Amygdala (tissue), 56 donors: ENCODE measurements at places on chromosomes 2 and 18.

DNA sequence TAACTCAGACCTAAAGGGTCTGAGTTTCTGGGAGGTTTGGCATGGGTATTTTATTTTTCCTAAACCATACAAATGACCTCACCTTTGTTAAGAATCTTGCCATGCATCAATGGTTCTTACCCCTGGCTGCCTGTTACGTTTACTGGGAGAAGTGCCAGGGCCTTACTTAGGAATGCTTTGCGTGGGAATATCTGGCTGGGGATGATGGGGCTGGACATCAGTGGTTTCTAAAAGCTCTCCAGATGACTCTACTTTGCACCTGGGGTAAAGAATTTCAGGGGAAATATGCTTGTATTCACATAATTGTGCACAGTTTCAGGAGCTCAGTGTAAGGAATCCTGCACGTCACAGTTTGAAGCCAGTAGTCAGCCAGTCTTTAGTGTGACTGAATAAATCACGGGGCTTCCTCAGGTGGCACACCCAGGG is 18.2 kb upstream of the DAW1 start:
- DNase-seq = no peak

DNA sequence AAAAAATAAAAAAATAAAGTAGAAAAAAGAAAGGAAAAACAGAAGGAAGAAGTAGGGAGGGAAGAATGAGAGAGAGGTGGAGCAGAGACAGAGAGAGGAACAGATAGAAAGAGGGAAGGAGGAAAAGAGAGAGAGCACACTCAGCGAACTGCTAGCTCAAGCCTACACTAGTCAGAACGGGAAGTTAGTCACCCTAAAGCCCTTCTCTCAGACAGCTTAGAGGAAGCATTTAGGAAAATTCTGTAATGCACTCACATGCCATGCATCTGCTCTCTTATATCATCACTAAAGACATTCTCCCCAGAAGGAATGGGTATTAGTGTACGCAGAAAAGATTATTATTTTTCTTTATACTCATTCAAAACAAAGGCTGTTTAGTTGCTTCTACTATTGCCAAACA is 68.1 kb upstream of the SULT1C3 start:
- DNase-seq = no peak

DNA sequence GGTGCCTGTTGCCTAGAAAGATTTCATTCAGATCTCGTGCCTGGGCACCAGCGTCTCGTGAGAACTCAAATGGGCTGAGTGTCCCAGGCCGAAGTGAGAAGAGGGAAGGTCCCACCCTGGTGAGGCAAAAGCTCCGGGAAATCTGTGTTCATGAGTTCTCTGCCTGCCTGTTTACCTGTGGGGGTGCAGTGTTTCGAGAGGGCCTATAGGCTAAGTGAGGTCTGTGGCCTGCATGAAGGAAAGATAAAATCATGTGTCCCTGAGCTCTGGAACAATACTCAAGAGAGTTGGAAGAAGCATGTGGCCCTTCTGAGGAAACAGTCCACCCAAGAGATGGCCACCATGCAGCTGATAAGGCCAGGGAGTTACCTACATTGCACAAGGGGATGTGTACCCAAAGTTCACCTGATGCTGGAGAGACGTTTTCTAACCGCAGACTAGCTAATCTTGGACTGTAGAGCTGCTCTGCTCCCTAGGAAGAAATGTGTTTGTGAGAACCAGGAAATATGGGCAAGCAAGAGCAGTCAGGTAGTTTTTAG is 63.5 kb upstream of the ST3GAL5 start:
- no peak for DNase-seq

- DNase-seq = no peak
Observed at GRCh38 chr2:36170805-36171204, 184.8 kb upstream of the CRIM1 start.

DNA sequence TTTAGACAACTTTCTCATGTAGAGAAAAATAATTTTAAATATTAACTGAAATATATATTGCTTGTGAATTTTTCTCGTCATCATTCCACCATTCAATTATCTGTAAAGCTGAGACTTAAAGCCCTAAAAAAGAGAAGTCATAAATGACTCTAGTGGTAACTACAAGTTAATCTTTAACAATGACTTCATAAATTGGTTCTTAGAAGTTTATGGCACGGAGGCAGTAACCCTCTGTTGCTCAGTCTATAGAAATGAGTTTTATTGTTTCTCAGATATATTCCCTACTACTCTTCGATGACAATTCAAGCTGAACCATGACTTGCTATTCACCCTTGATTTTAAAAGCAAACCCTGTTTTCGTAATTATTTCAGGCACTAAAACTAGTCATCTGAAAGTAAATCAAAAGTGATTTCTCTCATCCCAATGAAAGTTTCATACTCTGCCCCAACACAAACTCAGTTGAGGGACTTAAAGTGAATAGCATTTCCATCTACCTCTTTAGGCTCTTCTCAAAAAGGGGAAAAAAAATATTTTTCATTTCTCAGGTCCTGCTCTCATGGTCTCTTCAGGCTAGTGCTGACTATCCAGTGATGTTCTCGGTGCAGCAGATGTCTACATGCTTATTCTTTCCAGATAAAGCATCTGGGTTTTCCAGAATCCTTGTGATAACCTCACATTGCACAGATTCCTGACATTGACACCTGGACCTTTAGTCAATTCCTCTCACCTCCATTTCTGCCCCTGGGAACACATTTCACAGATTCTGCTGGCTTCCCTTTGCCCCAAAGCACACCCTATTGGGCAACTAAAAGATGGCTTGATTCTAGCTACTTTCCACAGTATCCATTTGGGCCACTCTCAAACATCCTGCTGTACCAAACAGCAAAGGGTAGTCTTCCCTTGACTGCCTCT is 207.8 kb upstream of the LRATD1 start:
- DNase-seq = no peak

DNA sequence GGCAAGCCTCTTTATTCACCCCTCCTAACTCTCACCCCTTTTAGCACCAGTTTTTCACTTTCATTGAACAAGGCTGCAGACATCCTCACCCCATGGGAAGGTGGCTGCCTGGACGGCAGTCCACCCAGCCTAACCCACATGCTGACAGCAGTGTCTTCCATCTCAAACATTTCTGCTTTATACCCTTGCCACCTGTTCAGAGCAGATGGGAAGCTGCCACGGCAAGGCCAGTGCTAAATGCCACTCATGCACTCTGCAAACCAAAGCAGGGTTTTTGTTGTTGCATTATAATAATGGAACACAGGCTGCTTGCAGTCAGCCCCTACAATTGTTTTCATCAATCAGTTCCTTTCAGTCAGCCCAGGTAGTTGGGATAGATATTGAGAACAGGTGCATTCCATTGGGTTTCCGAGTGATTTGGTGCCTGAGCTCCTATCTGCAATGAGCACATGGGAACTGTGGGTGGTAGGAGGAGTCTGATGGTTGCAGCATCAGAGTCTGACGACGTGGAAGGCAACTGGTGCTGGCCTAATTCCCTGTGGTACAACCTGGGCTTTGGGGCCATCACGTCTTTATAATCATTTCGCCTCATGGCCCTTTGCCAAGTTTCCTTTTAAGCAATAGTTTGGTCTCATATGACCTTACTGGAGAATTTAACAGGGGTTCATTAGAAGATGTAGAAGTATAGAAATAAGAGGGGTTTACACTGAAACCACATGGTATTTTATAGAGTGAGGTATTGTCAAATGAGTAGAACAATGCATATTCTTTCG is 252.5 kb upstream of the SP5 start:
- DNase-seq = no peak

- no peak for DNase-seq
Observed at GRCh38 chr18:63409301-63409700, 13.0 kb downstream of the VPS4B start.

DNA sequence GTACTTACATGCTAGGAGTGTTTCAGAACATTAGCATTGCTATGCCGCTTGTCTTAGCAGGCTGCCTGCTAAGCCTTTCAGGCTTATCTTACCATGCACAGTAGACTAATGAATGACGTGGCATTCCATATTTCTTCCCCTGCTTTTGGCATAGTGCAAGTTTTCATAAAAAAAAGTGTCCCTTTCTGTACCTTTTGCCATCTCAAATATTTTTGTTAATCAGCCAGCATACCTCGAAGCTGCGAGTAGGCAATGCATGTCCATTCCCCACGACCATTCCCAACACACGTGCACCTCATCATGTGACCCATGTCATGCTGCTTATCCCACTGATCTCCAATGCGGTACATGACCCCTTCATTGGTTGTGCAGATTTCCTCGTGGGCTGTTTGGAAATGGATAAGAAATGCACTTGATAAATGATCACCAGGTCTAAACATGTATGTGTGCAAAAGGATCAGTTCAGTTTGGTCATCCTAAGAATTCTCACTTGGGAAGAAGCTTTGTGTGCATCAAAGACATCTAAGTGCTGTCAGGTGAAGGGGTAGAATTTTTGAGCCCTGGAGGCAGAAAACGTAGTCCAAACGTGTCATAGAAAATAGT is 13.9 kb downstream of the FN1 start:
- no peak for DNase-seq

DNA sequence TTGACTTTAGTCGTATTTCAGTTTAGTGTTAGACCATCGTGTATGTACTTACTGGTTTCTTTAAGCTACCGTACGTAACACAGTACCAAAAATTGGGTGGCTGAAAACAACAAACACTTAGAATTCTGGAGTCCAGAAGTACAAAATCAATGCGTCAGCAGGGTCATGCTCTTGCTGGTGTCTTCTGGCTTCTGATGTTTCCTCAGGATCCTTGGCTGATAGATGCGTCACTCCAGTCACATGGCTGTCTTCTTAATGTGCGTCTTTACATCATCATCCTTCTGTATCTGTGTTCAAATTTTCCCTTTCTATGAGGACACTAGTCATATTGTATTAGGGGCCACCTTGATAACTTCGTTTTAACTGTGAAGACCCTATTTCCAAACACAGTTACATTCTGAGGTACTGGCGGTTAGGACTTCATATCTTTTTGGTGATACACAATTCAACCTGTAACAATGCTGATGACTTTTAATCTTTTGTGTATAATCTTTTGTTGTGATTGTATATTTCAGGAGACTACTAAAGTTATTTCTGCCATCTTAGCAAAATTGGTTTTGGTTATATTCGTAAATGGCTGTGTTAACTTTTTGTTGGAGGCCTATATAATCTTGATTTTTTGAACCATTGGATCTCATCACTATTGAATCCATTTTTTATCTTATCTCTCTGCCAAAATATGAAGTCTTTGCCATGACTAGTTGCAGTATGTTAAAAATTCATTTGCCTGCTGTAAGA is 25.4 kb downstream of the ACTR3 start:
- DNase-seq = no peak

DNA sequence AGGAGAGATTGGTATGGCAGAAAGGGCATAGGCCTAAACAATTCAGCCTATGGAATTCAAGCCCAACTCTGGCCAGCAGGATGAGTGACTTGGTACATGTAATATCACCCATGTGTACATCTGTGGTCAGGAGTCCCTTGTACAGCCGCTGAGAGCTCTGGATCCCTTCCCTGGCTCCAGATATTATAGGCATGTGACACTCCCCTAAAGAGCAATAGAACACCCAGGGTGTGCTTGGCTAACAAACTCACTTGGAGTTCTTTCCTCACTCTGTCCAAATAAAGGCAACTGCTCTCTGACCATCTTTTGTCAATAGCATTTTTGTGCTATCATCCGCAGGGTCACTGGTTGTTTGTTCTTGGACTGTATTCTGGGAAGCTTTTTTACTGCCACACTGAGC is 197.4 kb upstream of the NCKAP5 start:
- no peak for DNase-seq

DNA sequence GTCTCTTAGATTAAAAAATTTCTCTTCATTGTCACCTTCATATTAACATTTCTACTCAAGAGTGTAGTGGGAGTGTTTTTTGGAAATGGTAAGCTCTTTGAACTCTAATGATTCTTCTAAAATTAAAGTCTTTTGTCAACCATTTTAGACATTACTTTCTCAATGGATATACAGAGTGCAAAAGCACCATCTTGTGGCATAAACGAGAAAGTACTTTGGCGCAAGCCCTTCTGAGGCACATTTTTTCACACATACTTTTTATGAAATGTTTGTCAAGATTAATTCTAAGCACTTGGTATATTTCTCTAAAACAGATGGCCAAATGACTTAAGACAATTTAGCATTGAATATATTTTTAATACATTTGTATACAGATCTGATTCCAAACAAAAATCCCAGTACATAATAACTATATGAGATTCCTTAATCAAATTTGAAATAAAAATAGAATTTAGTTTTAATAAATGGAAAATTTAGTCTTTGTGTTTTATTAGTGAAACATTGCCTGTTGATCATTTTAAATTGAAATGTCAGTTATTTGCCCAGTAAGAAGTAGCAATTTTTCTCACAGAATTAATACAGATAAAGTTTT is 63.3 kb upstream of the GALNT5 start:
- DNase-seq = no peak

GRCh38 chr2:16713011-16713423 is 47.4 kb upstream of the CYRIA start:
- no peak for DNase-seq

DNA sequence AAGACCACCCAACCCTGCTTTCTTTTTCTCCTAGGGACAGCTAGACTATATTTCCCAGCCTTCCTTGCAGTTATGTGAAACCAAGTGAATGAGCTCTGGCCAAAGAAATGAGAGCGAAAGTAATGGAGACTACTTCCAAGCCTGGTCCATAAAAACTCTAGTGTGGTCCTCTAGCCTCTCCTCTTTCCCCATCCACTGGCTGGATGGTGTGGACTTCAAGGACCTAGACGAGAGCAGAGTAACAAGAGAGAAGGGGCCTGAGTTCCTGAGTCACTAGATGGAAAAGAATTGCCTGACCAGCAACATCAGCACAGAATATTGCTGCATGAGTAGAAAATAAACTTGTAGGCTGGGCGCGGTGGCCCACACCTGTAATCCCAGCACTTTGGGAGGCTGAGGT is 2.9 kb upstream of the TMSB10 start:
- DNase-seq = no peak

GRCh38 chr2:170229744-170230143 is 51.8 kb downstream of the MYO3B start:
- DNase-seq = no peak

GRCh38 chr2:8488001-8488738 is 193.7 kb upstream of the ID2 start:
- DNase-seq = no peak

GRCh38 chr2:152497481-152498052 is 162.6 kb downstream of the FMNL2 start:
- no peak for DNase-seq
